Activated CD4-positive, CD25-positive, alpha-beta regulatory T cell (primary cell): ENCODE measurements at places on chromosomes 1 and 21.

DNA sequence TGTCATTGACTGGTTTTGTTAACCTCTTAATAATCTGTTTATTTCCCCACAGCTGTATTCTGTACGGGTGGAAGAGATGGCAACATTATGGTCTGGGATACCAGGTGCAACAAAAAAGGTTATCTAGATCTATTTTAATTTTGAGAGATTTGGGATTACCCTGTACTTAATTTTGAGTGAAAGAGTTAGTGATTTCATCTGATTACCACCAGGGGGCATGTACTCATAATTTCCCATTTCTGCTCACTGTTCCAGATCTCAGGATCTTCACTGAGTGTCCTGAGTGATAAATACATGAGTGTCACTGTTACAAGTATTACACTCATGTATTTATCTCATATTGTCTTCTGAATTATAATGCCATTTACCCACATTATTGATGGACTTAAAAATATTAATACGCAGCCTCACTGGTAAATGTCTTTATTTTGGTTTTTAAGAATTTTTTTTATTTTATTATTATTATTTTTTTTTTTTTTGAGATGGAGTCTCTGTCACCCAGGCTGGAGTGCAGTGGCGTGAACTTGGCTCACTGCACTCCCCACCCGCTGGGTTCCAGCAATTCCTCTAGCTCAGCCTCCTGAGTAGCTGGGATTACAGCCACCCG is 27.4 kb downstream of the DTL start:
- DNase-seq, result no peak

GRCh38 chr1:41487126-41488039 is 2.9 kb upstream of the EDN2 start:
- DNase-seq, result no peak

DNA sequence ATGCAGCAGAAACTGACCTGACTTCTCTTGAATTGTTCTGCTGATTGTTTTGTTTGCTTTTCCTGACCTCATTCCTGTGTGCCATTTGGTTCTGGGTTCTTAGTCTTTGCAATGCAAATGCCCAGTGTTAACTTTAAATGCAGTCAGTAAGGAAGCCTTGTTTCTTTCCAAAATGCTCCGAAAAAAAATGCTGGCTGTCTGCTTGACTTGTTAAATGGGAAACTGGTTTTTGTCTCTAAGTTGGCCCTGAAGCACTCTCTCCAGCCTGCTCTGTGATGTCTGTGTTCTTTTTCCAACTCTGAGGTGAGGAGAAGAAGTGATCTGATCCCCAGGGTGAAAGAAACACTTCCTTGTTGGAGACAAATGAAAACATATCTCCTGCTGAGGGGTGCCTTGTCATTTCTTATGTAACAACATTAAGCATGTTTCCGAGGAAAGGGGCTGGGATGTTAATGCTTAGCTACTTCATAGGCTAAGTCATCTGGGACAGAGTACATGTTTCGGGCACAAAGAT is 256.3 kb upstream of the ADGRL4 start:
- no peak for DNase-seq

- DNase-seq, result no peak
Measured at GRCh38 chr1:115555446-115555845, 86.3 kb upstream of the VANGL1 start.

DNA sequence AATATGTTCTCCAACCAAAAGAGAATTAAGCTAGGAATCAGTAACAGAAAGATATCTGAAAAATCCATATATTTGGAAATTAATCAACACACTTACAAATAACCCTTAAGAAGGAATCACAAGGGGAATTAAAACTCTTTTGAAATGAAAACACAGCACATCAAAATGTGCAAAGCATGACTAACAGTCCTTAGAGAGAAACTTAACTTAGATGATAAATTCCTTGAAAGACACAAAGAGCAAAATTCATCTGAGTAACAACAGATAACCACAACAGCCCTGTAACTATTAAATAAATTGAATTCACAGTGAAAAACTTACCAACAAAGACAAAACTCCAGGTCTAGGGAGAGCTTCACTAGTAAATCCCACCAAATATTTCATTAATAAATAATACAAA is 283.8 kb downstream of the SDCCAG8 start:
- no peak for DNase-seq

DNA sequence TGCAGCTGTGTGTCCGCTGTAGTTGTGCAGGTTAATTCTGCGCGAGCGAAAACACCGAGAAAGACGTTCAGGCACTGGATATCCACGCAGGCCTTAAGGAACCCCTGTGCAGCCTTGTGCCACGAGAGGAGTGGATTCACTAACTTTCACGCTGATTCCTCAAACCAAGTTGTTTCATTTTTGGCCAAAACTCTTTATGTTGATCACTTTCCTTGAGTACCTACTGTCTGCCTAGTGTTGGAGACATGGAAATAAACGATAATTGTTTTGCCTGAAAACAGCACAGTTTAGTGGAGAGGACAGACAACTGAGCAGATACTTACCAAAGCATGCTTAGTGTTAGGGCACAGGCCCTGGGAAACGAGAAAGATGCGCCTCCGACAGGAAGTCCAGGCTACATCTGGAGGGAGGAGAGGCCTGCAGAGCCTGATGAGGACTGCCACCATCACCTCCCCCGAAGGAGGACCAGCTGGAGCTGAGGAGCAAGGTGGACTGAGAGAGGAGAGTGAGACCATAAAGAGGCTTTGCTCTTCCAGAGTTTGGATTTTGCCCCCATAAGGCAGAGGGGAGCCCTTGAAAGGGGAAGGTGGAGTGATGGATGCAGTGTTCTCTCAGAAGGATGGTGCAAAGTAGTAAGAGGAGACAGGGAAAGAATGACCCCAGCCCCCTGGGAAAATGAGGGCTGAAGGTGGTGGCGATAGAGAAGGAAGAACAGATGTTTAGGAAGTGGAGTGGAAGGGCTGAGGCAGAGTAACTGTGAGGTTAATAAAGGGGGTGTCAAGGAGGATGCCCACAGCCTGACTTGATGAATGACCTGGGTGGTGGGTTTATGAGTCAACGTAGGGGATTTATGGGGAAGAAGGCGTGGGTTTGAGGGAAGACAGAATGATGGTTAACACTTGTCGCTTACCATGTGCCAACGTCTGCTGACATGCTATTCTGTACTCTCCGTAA is 956 bp upstream of the SCAF4 start:
- no peak for DNase-seq

DNA sequence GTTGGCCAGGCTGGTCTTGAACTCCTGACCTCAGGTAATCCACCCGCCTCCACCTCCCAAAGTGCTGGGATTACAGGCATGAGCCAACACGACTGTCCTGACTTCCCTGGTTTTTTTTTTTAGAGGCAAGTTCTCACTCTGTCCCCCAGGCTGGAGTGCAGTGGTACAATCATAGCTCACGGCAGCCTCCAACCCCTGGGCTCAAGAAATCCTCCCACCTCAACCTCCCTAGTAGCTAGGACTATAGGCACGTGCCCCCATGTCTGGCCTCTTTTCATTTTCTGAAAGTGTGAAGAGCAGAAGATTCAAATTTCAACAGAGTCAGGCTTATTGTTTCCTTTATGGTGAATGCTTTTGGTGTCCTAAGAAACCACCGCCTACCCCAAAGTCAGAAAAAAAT is 21.7 kb upstream of the SOX13 start:
- DNase-seq, result no peak
